ENCODE measurements at places on chromosomes 4 and X.

GRCh38 chr4:87855559-87855958 lies 22.8 kb downstream of the MEPE start:
- no peak for DNase-seq

GRCh38 chrX:79369871-79370270 lies 2.7 kb upstream of the ITM2A start:
- no peak for DNase-seq

DNA sequence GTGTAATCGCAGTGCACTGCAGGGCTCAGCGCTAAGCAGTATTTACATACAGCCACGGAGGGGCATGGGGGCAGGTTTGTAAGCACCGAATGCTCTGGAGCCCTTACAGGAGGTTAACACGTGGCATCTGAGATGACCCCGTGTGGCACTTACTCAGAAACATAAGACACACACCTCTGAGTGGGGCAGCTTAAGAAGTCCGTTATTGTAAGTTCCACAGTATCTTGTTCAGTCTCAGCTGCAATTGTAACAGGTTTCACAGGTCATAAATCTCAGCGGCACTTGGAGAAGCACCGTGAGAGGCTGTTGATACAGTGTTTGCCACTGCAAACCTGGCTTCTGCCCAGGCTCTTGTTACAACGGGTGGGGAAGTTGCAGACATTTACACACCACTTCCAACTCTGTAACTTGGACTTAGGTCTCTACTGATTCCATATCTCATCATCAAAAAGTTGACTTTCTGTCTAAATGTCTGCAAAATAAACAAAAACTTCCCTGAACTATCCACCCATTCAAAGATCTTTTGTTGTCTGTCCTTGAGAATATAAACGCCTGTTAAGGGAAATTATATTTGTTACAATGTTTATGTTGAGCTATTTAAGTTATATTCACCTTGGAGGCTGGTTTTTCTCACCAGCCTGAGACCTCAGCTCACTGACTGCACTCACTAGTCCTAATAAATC lies 10.3 kb downstream of the CPLX1 start:
- DNase-seq, result no peak

- no peak for DNase-seq
Observed at GRCh38 chr4:24482871-24483270, 101.5 kb downstream of the DHX15 start.

DNA sequence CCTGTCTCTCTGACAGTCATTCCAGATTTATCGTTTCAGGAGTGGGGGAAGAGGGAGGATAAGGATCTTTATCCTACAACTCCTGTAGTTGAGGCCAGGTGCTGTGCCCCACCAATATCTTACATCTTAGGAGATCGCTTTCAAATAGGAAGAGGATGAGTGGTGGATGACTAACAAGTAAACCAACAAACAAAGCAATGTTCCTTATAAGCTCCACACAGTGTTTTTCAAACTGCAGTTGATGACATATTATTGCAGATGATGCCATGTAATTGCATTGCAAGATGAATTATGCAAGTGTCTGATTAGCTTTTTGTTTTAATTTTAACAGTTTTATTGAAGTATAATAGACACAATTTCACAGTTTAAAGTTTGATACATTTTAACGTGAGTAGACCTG lies 35.8 kb upstream of the TMEM164 start:
- DNase-seq, result no peak

DNA sequence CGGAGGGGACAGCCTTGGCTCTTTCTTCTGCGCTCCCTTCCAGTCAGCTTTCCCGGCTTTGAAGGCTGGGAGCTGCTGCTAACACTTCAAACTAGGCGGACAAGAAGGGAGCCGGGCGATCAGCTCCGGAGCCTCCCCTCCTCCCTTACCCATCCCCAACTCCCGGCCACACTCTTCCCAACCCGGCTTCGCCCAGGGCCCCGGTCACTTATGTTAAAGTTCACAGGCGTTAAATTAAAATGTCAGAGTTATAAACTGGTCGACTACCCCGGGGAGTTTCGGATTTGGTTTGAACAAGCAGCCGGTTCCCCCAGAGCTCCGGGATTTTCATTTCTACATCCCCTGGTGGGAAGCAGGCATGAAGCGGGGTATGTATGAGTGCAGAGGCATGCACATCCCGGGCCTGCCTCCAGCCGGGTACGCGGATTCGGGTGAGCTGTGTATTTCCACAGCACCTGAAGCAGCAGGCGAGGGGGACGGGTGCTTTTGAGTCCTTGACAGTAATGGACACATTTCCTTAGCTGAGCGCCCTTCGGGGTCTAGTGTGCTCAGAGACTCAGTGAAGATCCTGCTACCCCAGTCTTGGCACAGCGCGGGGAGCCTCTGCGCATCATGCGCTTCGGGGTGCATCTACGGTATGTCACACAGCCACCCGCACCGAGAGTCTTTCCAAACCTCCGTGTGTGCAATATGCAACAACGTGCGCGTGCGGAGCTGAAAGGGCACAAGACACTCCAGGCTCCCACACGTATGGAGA lies 880 bp downstream of the UNC5C start:
- DNase-seq, result no peak

DNA sequence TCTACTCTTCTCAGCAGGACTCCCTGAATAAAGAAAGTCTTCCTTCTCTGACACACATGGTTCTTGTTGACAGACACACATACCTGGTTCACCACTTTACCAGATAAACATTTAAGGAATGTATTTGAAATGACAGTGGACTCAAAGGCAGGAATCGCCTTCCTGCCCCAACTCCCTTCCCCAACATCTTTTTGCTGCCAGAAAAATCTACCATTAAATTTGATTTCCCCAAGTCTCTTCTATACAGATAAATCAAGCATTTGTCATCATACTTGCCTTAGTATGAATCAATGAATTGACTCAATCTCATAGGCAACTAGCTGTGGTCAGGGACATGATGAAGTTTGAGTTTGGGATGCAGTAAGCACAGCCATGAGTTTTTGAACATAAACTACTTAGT lies 23.3 kb upstream of the ANXA5 start:
- DNase-seq, result no peak

- DNase-seq, result no peak
Observed at GRCh38 chrX:7062276-7062675, 85.2 kb upstream of the STS start.

GRCh38 chr4:26218677-26219605 lies 101.9 kb upstream of the RBPJ start:
- no peak for DNase-seq

DNA sequence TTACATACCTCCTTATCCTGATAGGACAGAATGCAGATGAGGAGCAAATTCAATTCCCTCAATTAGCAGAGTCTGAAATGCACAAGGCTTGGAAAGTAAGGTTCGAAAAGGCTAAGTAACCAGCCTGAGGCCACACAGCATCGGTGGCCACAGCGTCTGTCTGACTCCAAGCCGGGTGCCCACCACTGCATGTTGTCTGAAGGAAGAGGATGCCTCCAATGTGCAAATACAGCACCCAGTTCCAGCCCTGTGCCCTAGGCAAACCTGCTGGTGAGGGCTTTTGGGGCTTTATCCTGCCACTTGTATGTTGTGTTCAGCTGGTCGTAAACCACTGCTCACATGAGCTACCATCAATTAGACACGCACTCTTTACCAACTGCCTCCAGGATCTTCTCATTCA lies 48.6 kb upstream of the PPP2R2C start:
- no peak for DNase-seq

DNA sequence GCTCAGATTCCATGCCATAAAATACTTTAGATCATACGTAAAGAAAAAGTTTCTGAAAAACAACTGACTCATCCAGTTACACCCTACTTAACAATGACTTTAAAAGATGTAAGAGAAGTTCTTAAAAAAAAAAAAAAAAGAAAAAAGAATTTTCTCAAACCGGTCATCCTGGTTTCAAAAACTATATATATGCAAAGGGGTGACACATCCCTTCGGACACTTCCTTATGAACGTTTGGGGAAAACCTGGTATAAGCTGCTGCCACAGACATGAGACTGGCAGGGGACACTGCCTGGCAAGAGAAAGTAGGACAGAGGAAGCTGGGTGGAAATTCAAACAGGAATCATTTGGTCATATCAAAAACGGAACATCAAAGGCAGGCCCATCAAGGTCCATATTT lies 81.2 kb upstream of the PRSS48 start:
- peak; percentile 4 for DNase-seq

- DNase-seq, result no peak
Observed at GRCh38 chr4:130359542-130359941, 1263.6 kb downstream of the C4orf33 start.

GRCh38 chr4:38319456-38320342 lies 344.3 kb upstream of the KLF3 start:
- DNase-seq, result peak; percentile 98

DNA sequence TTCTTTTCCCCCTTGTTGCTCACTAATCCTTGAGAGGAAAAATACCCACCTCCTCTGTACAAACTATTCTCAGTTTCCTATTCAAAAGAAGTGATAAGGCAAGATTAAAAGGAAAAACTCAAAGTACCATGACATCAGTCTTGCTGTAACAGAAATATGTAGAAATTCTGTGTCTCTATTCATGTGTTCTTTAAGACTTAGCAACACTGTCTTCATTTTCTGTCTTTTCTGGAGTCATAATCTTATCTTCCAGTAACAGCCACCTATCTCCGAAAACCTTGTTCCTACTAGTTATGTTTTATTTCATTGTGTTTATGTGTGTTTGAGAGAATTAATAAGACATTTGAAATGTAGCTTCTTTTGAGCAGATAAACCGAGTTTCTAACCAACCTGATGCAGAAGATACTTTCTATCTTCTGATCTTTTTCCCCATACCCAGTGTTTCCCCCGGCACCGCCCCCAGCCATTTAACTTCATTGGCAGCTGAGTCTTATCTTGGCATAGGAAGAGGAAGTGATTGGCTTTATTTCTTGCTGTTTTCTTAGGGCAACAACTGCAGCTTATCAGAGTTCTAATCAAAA lies 8.0 kb downstream of the FAM241A start:
- DNase-seq, result peak; percentile 34

- no peak for DNase-seq
Observed at GRCh38 chr4:113959539-113959937, 19.9 kb downstream of the ARSJ start.

DNA sequence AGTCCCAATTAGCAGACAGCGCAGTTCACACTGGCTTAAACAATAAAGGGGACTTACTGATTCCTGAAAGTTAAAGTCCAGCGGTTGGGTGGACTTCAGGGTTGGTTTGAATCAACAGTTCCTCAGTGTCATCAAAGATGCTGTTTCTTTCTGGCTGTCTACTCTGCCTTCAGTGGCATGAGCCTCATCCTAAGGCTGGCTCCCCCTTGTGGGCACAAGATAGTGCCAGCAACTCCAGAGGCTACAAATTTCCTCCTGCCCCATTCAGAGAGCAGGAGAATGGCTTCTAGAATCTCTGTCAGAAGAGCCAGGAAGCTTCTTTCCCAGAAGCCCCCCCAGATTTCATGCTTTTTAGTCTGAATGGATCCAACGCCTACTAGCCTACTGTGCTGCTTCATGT lies 82.4 kb upstream of the MTM1 start:
- peak; percentile 62 for DNase-seq

DNA sequence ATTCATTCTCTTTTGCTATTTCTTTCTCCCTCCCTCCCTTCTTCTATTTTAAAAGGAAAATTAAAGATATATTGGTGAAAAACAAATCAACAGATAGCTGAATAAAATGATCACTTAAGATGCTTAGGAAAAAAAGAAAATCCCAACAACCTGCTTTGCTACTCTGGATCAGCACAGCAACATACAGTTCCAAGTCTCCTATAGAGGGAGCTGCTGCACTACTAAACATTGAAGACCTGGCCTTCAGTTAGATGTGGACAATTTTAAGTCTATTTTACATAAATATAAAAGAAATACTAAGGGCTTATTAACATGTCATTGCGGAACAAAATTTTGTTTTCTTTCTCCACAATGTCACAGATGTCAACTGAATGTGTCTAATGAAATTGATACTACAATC lies 226.4 kb downstream of the MAGEB5 start:
- DNase-seq, result no peak

DNA sequence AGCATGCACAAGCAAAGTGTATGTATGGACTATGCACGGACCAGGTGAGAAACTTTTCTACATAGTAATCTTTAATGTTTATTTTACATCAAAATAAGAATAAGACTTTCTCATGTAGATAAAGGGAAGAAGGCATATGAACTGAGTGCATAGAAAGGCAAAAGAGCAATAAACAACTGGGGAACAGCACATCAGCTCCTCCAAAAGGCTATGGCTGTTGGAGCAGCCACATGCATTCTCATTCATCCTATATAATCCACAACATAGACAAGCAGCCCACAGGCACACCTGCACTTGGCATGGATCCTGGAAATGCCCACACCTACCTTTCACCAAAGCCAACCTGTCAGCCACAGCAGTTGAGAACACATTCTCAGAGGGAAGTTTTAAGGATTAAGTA lies 586.9 kb upstream of the INTU start:
- DNase-seq, result no peak

DNA sequence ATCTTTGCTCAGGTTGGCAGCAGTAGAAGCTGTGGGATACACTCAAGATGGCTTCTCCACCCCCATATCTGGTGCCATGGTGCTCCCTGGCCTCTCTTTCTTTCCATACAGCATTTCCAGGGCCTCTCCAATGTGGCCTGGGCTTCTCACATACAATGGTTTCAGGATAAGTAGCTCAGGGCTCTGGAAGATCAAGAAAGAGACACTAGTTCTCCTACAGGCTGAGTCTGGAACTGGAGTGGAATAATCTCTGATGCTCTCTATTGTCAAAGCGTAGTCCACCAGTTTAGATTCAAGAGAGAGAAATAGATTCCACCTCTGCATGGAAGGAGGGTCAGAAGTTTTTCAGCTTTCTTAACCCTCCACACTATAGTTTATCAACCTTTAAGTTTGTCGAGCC lies 138.2 kb upstream of the AADAT start:
- no peak for DNase-seq

- DNase-seq, result no peak
Observed at GRCh38 chrX:14598330-14598729, 69.0 kb downstream of the GLRA2 start.

DNA sequence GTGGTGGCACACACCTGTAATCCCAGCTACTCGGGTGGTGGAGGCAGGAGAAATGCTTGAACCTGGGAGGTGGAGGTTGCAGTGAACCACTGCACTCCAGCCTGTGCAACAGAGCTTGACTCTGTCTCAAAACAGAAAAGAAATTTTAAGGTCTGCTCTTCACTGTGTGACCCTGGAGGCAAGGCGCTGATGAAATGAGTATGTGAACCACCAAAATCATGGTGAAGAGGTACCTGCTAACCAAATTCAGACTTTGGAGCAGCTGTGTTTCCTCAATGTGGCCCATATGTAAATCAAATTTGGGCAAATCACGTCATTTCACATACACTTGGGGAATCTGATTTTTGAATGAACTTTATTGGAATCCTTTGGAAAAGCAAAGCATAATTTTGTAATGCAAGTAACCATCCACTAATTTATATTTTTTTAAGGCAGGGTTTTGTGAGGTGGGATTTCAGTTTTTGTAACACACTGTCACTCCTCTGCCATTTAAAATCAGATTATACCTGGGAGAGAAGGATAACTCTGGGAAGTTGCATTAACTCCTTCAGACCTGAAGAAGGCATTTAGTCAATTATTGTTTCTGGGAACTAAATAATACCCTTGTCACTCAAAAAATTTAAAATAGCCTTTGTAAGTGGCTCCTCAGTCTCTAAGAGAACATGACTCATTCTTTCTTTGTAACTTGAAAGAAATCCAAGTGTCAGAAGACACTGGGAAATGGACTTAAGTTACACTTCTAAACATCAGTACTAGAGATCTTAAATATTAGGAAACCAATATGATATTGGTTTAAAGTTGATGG lies 24.0 kb downstream of the DOCK11 start:
- DNase-seq, result no peak

All from activated naive CD4-positive, alpha-beta T cell treated with anti-CD3 and anti-CD28 coated beads for 36 hours (primary cell).